ENCODE measurements at places on chromosomes 12 and 14. TPM values are rescaled to one million over a fixed set of nuclear protein-coding genes. Genes with fewer than 3 reads are reported as not detected.

DNA sequence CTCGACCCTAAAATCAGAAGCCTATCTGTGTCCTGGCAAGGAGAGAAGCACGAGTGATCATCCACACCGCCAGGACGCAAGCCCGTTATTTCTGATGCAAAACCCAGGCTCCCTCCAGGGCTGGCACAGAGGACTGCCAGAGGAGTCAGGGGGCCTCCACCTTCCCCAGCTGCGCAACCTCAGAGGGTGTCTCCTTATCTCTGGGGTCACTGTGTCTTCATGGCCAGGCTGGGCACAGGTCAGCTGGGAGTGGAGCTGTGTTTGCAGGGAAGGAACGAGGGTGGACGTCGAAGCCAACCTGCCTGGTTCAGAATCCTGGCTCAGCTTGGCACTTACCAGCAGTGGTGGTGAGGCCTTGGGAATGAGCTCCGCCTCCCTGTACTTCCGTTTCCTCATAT, 12.0 kb upstream of the SERPINA3 start:
- no peak for DNase-seq

GRCh38 chr14:83196236-83196635, 1662.6 kb upstream of the SEL1L start:
- DNase-seq = no peak

DNA sequence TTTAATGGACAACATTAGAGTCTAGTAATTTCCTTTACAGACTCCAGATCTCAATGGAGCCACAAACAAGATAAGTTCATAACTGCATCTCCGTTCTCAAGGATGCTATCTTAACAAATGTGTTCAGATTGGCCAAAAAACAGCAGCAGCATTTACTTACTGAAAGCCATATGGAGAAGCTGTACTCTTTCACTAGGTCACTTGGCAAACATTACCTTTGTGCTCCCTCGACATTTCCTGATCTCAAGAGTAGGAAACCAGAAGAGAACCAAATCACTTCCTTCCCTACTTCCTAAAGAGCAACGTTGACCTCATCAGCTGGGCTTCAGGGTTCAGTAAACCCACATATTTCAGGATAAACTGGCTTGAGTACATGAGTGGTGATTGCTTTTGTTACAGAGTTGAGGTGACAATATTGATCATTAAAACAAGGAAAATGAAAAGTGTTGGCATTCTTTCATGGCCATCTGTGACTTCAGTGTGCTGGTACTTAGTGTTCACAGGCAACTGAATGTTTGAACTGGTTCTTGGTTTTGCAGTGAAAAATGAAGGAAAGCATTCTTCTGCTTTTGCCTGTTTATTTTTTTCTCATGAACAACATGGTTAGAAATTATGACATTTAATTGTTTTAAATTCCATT, 449.6 kb downstream of the TMEM117 start:
- DNase-seq = no peak

DNA sequence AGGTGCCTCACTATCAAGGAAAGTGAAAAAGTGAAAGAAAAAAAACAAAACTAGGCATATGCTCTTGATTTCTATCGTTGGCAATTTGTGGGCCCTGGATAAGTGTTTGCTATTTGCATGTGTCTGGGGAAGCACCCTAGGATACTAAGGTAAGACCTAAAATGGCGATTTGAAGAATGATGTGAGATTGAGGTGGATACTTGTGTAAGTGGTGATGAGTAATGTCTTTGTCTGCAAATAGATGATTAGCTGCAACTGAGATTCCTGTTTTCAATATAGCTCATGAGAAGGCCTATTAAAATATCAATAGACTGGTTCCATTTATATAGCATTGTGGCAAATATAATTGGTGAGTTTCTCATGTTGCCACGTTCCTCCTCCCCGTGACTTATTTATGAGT, 261.7 kb downstream of the NEDD1 start:
- DNase-seq = no peak

DNA sequence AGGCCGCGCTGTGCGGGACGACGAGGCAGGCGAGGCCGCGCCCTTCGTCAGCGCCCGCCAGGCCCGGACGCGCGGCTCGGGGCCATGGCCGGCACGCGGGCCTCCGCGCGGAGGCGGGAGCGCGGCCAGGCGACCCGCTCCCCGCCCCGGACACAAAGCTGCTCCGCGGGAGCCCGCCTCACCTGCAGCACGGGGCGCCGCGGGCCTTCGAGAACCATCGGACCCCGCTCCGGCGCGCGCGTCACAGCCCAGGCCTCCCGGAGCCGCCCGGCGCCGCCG, 342 bp downstream of the DICER1 start:
- no peak for DNase-seq

GRCh38 chr12:102702447-102703114, 214.5 kb downstream of the PAH start:
- DNase-seq = peak; percentile 15

GRCh38 chr12:3641428-3642018, 111.4 kb downstream of the CRACR2A start:
- DNase-seq = no peak

DNA sequence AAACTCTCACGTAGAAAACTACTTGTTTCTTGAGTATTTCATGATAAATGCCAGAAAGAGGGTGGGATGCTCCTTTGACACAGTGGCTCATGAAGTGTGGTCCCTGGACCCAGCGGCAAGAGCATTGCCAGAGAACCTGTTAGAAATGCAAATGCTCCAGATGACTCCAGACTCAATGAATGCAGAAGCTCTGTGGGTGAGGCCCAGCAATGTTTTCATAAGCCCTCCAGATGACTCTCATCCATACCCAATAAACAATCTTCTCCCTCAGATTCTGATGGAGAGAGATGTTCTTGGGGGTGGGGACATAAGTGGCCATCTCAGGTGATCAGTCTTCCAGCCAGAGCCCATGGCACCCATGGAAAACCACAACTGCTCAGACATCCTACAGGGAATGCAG, 88.9 kb downstream of the SMOC1 start:
- no peak for DNase-seq

- no peak for DNase-seq
Measured at GRCh38 chr12:105425254-105426174, 95.0 kb downstream of the C12orf75 start.

DNA sequence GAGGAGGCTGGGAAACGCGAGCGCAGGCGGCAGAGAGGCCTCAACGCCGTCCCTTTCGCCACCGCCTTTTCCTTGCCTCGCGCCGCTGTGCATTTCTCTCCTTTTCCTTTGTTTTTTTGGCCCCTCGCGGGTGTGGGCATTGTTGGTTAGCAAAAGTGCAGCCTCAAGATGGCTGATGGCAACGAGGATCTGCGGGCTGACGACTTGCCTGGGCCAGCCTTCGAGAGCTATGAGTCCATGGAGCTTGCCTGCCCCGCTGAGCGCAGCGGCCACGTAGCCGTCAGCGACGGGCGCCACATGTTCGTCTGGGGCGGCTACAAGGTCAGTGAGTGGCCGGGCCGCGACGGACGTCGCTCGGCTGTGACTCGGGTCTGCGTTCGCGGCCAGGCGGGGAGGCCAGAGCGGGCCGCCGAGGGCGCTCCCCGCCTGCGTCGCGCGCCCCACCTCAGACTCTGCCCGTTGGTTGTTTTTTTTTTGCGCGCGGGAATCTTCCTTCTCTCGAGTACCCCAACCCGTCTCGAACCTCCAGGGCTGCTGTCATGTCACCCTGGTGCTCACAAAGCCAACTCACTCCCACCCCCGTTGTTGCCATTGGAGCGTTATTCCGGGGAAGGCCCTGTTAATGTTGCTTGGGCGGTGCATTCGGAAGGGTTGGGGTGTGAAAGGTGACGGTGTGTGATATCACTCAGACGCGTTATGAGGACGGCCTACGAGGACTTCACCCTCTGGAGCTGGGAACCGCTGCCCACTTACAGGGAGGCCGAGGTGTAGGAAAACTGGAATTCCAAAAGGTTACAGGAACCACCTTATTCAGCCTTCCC, 558 bp downstream of the KLHDC2 start:
- DNase-seq = peak; percentile 91

GRCh38 chr12:79371226-79371625, 319.5 kb downstream of the PAWR start:
- no peak for DNase-seq

- no peak for DNase-seq
Measured at GRCh38 chr14:61186341-61187195, 94.6 kb downstream of the TMEM30B start.

DNA sequence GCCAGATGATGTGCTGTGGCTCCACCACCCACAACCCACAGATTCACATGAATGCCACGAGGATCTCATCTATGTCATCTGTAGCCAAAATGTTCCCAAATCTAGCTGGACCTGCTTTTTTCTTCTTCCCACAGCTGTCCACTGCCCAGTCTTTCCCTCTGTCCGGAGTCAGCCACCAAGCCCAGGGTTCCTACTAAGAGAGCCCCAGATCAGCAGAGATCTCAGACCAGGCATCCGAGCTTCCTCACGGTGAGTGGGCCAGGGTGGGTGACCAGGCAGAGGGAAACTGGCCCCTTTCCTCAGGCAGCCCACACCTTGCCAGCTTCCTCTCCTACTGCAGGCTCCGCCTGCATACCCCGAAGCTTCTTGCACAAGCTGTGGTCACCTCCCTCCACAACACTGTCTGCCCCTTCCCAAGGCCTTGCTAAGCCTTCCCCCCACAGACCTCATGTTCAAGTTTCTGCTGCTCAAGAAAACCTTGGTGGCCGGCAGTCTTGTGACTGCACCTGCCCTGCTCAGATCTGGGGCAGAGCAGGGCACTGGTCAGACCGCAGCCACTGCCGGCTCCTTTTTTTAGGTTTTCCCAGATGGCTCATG, 81.4 kb downstream of the ACTN1 start:
- DNase-seq = no peak

DNA sequence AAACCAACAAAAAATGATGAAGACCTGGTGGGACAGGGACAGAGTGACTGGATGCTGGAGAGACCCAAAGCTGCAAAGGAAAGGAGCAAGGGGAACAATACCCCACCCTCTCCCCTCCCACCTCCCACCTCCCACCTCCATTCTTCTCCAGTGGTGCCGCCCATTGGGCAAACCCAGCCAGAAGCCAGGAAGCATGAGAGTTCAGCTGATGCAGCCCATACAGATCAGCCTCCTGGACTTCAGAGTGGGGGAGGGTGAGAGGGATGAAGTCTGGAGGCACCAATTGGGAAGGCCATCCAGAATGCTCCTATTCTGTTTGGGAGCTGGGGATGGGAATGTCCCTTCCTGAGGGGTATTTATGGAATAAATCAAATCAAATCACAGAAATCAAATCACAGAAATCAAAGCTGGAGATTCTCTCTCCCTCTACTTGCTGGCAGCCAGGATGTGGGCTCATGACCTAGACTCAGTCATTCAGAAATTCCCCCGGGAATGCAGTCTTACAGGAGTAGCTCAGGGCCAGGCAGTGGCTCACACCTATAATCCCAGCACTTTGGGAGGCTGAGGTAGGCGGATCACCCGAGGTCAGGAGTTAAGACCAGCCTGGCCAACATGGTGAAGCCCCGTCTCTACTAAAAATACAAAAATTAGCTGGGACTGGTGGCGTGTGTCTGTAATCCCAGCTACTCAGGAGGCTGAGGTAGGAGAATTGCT, 31.1 kb downstream of the IRF2BPL start:
- DNase-seq = no peak

DNA sequence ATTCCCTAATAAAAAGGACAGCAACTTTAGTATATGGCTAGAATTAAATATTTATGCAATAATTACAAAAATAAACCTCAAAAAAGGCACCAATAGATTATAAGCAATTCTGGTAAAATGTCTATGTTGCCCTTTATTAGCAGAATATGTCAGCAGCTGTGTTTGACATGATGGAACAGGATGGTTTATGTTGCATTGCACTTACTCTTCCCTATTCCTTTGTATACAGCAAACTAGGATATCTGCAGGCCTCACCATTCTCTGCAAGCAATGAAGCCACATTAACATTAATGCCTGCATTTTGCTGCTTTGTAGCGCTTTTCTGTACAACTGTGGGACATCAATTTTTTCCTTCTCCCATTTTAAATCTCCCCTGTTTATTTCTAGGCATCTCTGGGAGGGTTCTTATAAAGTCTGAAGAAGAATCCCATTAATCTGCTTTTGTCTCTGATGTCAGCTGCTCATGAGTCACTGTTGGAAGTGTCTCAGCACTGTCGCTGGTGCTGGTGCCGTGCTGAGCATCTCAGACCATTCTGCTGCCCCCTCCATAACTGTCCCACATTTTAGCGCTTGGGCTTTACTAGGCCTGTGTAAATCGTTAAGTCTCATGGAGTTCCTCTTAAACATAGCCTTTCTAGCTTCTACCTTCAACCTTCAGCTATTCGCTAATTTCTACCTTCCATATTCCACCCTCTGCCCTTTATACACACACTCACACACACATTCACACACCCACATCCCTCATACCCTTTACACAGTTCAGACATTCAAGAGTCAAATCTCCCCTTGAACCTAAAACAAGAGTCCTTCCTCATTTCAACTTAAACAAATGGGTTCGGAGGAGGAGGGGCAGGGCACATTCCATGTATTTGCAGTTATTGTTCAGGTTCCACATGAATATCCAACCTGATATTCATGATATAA, 64.4 kb upstream of the TRHDE start:
- DNase-seq = no peak

DNA sequence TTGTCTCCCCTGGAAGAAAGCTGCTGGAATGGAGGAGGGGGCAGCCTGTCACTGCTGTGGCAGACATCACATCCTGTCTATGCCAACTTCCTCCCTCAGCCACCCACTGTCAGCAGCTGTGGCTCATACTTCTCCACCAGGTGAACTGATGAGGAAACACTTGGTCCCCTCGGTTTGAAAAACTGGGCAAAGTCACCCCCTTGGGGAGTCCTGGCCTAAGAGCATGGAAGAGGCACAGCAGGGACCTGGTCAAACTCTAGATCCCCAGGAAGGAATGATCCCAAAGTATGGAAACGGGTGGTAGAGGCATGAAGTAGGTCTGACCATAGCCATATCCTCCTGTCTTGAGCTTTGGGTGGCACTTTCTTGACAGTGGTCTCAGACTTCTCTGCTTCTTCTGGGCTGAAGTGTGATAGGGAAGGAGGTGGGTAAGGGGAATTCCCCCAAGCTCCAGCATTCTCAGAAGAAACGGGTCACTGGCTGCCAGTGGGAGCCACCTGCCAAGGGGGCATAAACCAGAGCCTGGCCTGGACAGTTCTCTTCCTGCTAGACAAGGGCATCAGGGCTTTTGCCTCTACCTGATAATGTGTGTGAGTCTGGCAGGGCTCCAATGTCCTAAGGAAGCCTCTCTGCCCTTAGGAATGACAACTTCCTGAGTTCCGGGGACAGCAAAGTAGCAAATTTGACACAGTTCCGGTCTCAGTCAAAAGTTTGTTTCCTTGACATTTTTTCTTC, 36.0 kb downstream of the FMNL3 start:
- peak; percentile 78 for DNase-seq

KRT75 gene
- not detected for total RNA-seq

CFAP54 gene
- 0.33 TPM for total RNA-seq

SPIC gene
- not detected for total RNA-seq

CABP1 gene
- 0.24 TPM for total RNA-seq

FAM181A gene
- not detected for total RNA-seq
